Cerebellar cortex (tissue), 1 donor: ENCODE measurements at places on chromosomes 4 and X.
A peak's percentile ranks its signal among the peaks of the same experiment; 100 is the strongest.

- DNase-seq: no peak
Observed at GRCh38 chr4:110621839-110622751, 782 bp downstream of the PITX2 start.

- no peak for DNase-seq
Observed at GRCh38 chr4:157634057-157634456, 413.5 kb downstream of the GRIA2 start.

- DNase-seq: no peak
Observed at GRCh38 chr4:1091561-1091995, 21.8 kb downstream of the RNF212 start.

DNA sequence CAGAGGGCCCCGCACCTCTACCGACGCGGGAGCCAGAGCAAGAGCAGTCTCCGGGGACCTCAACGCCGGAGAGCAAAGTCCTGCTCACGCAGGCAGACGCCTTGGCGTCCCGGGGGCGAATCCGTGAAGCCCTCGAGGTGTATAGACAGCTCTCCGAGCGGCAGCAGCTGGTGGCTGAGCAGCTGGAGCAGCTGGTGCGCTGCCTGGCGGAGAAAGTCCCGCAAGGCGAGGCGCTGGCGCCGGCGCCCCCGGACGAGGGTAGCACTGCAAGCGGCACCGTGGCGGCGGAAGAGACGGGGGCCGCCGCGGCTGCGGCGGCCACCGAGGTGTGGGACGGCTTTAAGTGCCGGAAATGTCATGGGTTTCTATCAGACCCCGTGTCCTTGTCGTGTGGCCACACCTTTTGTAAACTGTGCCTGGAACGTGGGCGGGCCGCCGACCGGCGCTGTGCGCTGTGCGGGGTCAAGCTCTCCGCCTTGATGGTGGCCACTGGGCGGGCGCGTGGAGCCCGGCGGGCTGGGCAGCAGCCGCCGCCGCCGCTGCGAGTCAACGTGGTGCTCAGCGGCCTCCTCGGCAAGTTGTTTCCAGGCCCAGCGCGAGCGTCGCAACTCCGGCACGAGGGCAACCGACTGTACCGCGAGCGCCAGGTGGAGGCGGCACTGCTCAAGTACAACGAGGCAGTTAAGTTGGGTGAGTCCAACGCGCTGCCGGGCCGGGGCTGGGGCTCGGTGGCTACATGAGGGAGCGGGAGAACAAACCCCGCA, 672 bp downstream of the LONRF3 start:
- DNase-seq: peak; percentile 17

DNA sequence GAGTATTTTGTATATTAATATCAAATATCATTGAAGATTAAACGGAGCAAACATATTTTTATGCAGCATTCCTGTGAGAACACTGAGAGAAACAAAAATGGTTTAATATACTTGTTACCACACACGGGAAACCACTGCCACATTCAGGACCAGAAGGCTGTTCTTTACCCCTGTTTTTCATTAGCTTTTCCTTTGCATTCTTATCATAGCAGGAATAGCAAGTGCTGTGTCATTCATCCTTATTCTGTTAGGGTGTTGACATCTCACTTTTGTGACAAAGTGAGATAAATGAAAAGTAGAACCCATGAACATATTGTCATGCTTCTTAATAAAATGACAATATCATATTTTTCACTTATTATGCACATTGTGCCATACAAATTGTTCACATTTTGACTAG, 212.4 kb upstream of the NDST4 start:
- DNase-seq: no peak

DNA sequence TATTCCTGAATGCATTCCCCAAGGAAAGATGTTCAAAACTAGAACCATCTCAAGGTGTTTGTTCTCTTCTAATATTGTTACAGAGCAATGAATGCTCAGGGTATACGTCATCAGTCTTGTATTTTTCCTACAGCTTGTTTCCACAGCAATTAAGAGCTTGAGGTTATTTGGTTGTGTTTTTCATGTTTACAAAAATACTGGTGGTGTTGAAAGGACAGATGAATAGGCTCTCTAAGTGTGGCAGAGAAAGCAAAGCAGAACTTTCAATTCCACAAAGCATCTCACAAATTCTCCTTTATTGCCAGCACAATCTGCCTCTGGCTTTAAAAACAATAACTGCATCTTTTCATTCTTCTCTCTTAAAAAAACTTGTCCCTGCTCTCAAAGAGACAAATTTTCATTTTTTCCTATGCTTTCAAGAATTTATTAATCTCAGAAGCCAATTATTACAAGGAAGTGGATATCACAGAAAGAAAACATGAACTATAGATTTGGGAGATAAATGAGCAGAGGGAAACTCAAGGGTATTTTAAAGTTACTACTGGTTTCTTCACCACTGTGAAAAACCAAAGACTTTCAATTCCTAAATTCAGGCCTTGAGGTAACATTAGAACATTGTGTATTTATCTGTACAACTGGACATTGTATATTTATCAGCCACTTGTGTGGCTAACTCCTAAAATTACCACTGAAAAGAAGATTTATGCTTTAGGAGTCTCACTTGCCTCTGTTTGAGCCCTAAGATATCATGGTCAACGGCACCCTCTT, 49.2 kb downstream of the DDX53 start:
- no peak for DNase-seq

DNA sequence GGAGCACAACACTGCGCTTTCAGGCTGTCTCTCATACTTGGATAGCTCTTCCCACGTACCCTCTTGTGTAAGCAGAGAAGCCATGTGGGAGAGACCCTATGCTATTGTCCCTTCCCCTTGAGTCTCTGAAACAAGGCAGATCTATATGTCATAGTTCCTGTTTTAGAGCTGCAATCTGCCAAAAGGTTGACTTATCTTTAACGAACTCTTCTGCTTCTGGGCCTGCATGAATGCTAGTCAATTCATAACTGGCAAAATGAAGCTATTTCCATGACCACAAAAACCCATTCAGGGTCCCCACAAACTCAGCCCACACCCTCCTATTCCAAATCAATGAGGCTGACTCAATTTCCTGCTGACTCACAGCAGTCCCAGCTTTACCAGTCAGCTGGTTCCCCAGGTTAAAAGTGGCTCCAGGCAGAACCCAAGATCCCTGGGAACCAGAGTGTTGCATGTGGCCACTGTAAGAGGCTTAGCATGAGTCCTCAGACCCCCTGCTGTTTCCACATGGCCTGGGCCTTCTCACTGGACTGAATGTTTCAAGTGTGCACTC, 25.3 kb upstream of the SOD3 start:
- no peak for DNase-seq

- DNase-seq: no peak
Observed at GRCh38 chrX:110097920-110098319, 95.0 kb downstream of the TMEM164 start.

DNA sequence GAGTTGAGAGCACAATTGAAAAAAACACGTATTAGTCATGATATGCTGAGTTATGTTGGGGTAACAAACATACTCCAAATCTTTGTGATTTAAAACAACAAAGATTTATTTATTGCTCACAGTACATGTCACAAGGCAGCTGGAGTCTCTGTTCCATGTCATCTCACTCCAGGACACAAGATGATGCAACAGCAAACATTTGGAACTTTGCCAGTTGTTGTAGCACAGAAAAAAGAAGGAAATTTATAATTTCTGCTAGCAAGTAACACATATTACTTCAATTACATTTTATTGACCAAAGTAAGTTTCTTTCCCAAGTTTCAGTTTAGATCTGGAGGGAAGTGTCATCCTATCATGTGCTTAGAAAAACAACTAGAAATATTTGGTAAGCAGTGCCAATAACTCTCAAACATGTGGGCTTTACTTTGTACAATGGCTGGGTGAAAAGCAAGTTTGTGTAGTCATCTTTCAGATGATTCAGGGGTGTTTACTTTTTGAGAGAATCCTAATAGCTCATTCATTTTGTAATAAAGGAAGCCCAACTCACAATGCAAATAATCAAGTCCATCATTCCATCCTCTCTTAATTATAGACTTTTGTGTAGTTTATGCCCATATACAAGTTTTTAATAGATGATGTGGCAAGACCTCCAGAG, 452.3 kb downstream of the ZIC3 start:
- no peak for DNase-seq

DNA sequence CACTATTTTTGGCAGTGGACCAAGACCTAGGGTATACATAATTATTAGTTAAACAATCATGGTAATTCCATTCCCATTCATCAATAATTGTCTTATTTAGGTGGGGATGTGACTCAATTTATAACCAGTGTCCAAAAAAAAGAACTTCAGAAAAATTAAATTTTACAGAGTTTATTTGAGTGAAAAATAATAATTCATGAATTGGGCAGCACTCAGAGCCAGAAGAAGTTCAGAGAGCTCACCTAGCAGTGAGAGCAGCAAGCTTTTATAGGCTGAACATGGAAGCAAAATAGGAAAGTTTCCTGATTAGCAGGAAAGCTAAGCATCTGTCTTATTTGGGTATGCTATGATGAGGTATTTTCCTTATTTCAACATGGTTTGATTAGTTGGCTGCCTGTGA, 500.8 kb downstream of the PCDH7 start:
- no peak for DNase-seq
